ENCODE measurements at places on chromosomes 1 and 21.
A peak's percentile ranks its signal among the peaks of the same experiment; 100 is the strongest.

DNA sequence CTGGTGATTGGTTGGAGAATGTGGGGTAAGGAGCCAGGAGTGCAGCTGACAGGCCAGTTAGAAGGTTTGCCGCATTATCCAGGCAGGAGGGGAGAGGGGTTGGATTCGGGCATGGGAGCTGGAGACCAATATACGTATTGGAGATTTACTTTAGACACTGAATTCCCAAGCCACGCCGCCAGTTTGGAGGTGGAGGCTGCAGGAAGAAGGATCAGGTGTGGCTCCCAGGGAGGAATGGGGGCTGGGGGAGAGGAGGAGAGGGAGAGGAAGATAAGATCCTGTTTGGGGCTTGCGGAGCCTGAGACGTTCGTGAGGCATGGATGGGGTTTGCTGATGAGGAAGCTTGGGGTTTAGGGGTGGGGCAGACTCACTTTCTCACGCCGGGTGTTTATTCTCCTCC is 155.1 kb upstream of the IGSF21 start:
- no peak for DNase-seq

- peak; percentile 13 for DNase-seq
Measured at GRCh38 chr1:68675336-68675735, 178.5 kb upstream of the DEPDC1 start.

DNA sequence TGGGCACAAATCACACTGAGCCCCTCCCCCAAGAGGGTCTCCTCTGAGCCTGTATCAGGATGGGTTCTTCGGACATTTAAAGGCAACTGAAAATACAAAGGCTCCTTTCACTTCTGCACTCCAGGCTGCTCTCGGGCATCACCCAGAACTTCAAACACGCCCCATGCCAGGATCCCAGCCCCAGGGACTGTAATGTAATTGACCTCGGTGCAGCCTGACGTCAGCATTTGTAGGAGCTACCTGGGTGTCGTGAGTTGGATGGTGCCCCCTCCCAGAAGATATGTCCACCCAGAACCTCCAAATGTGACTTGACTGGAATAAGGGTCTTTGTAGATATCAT is 95.2 kb downstream of the PSMG1 start:
- DNase-seq = no peak

- DNase-seq = no peak
Measured at GRCh38 chr1:222242492-222242891, 305.4 kb downstream of the HHIPL2 start.

DNA sequence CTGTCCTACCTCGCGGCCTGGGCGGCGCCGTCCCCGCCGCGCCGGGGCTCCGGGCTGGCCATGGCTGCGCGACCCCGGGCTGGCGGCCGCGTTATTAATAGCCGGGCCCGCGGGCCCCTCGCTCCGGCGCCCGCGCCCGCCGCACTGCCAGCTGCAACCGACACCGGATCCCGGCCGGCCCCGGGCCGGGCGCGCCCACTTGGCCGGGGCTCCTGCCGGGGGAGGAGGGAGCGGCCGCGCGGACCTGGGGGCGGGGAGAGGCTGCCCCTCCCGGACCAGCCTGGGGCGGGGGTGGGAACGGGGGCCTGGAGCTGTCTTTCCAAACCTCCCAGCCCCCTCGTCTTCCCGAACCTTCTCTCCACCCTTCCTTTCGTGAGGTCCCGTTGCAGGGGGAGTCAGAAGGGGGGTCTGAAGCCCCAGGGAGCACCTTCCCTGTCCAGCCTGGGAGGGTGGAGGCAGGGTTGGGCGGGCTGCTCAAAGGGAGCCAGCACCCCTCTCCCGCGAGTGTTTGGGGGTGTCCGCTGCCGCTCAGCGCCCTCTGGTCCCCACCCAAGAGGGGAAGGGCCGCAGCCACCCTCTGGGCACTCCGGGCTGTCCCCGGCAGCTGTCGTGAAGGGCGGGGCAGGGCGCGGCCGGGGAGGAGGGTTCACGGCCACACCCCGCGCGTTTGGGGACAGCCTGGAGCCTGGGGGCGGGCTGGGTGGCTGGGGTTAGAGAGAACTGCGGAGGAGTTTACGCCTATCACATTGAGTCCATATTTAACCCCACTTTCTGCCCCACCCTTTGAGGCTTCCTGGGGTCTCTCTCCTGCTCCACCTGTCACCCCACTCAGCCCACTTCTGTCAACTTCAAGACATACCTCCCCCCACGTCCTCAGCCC is at the start of gene SYNC:
Gene SYNC (minus strand): TSS at position 172 of the 880 bp plus-strand sequence. CDS start 110 bp downstream, at position 62.
- DNase-seq = no peak

DNA sequence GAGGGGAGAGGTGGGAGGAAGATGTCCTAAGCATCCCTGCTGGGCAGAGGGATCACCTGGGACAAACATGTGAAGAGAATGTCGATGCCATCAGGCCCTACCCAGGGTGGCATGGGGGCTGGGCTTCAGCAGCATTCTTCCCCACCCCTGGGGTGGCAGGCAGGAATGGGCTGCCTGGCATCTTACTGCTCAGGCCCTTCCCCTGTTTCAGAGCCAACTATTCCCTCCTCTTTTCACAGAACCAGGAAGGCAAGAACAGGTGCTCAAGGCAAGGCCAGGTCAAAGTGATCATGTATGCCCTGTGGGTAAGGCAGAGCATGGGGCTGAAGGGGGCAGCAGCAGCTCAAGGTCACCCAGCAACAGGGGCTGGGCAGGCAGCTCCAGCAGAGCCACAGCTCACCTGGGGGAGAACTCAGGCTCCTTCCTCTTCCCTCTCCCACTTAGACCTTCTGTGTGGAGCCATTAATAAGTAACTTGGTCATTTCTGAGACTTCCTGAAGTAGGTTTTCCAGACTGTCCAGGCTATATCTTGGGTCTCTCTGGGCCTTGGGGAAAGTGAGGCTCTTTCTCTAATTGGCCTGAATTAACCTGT is 56.4 kb downstream of the ELK4 start:
- no peak for DNase-seq

GRCh38 chr1:228885845-228886244 is 150.6 kb downstream of the RHOU start:
- no peak for DNase-seq

DNA sequence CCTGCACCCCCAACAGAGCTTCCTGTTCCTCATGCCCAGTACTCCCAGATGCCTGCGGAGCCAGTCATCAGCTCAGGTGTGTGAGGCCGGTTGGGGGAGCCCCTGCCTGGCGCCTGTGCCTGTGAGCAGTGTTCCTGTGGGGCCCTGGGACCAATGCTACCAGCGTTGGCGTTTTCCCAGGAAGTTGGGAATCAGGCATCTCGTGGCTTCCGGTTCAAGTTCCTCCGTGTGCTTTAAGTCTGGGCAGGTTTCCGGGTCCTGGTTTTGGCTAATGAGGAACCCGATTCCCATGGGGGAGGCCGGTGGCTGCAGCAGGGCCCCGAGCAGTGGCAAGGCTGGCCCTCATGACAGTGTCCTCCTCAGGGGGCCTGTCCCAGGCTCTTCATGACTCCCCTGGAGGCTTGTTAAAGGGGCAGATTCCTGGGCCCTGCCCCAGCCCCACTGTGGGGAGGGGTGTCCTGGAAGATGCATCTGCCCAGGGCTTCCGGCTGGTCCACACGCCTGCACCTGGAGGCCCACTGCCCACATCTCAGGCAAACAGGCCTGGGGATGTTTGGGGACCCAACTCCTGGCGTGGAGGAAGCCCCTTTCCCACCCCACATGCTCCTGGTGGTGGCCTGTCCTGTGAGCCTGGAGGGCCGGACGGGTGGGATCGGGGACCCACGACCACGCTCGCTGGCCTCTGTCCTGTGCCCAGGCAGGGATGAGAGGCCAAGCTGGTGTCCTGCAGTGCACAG is 26.2 kb downstream of the TP73 start:
- DNase-seq = no peak

DNA sequence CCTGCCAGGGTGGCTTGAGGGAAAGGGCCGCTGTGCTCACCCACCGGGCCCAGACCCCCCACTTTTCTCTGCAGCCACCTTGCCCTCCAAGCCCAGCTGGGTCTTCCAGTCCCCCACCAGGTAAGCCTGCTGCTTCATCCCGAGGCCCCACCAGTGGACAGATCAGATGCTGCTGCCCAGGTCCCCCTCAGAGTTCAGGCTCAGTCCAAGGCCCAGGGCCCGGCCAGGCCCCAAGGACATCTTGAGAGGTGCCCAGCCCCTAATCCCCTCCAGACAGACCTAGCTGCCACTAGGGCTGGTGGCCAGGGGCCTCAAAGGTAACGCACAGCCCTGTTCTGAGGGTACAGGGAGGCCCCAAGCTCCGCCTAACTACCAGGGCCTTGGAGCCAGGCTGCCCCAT is 58.6 kb downstream of the MEGF6 start:
- DNase-seq = no peak

DNA sequence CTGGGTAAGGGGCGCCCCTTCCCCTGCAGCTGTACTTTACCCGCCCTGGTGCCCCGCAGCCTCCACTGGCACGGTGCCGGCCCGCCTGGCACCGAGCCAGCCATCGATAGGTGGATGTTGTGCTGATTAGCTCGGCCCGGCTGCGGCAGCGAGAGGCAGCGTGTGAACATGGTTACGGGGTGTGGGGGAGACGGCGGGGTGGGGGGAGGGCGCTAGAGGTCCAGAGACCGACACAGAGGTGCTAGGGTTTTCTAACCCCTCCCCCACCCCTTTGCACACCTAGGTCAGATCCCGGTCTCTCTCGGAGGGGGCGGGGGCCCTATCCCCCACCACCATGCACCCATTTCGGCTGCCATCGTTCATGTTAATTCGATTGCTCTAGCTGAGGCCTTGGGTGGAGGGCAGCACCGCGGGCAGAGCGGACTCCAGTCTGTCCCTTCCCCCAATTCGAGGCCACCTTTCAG is 6.7 kb downstream of the EFNA4 start:
- DNase-seq = no peak

GRCh38 chr1:205849619-205850355 is at the start of gene PM20D1:
TSS of gene PM20D1 (minus strand) at chr1:205850132. CDS start at chr1:205850072, 60 bp downstream.
- DNase-seq = no peak

GRCh38 chr1:237961754-237962153 is 71.0 kb upstream of the ZP4 start:
- DNase-seq = no peak

- no peak for DNase-seq
Measured at GRCh38 chr1:66273656-66274055, 260.3 kb upstream of the SGIP1 start.

DNA sequence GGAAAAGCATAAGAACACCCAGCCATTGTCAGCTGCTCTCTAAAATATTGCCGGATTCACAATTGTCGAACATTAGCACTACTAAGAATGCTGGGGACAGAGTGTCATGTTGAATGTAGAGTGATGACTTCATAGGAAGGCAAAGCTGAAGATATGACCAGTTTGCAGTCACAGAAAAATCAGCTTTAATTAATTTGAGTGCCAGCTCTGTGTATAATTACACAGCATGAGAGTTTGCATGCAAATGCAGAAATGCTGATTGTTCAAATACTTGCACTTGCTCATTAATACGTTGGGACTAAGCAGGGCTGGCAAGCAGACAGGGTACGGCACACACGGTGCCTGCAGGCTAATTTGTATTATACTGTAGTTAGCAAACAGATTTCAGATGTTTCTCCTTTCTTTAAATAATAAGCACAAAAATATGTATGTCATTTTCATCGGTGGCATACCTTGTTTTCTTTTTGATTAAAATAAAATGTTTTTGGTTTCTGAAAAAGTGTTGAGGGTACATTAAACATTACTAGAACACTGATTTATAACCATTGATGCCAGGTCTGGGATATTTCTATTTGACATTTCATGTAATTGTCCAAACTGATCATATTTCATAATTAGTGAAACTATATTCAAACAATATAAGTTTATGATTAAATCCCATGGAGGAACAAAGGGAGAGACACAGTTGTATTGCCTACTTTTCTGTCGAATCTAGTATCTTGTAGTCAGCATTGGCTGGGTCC is 99.8 kb upstream of the ADGRL2 start:
- DNase-seq = no peak

- no peak for DNase-seq
Measured at GRCh38 chr21:43835050-43835449, 30.0 kb upstream of the AGPAT3 start.

DNA sequence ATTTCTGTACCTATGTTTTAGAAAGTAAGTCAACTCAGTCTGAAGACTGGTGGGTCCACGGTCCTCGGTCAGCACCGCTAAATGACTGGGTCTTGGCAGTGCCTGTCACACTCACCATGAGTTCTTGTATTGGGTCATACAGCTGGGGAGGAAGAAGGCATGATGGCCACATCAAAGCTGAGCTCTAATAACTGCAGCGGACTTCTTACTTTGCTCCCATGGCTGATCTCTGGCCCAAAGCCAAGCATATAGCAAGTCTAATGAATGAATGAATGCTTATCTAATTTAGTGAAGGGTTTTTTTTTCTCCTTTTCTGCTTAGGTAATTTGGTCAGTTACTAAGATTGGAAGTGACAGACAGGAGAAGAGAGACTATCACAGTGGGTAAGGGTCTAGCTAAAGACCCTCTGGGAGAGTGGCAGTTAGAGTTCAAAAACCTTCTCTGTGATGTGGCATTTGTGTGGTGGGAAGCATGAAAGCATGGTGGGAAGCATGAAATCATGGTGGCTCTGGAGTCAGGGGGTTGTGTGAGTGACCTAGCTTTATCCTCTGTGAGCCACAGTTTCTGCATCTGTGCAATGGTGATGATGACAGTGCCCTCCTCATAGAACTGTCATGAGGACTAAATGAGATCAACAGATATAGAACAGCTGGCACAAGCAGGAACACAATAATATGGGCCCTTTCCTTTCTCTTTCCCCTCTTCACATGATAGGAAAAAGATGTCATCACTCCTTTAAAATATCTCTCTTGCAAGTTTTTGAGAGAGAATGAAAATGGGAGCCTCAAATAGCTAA is 78.9 kb upstream of the JAK1 start:
- DNase-seq = no peak

- no peak for DNase-seq
Measured at GRCh38 chr1:146051452-146051851, 29.9 kb upstream of the HJV start.

- DNase-seq = peak; percentile 35
Measured at GRCh38 chr1:21216835-21217811, 40.4 kb upstream of the EIF4G3 start.

Measured in NCI-H460 (cell line).